ENCODE measurements at places on chromosomes 12 and 14. TPM values are rescaled to one million over a fixed set of nuclear protein-coding genes. Genes with fewer than 3 reads are reported as not detected.

GRCh38 chr12:112381406-112381882 lies 787 bp downstream of the HECTD4 start:
- H3K27ac ChIP-seq, result peak overlapping the region; percentile 77
- H3K27me3 ChIP-seq, result no peaks in the 10 kb centered on the region
- peak overlapping the region; percentile 92 for H3K4me3 ChIP-seq

The TEAD4 gene
- 19.4 TPM for total RNA-seq

DNA sequence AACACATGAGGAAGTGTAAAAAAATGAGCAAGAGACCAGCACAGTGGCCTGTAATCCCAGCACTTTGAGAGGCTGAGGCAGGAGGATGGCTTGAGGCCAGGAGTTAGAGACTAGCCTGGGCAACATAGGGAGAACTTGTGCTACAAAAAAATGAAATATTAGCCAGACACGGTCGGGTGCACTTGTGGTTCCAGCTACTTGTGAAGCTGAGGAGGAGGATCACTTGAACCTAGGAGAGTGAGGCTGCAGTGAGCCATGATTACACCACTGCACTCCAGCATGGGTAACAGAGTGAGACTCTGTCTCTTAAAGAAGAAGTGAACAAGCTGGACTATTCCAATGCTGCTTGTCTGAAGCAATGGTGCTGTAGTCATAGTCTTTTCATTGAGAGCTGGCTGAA lies 36.3 kb upstream of the MAP3K9 start:
- DNase-seq, result no peak
- no peaks in the 10 kb centered on the region for H3K27me3 ChIP-seq
- no peaks in the 10 kb centered on the region for H3K4me1 ChIP-seq

The RNU4-1 gene
- 7,358 TPM for total RNA-seq

The EML5 gene
- 3.8 TPM for total RNA-seq

DNA sequence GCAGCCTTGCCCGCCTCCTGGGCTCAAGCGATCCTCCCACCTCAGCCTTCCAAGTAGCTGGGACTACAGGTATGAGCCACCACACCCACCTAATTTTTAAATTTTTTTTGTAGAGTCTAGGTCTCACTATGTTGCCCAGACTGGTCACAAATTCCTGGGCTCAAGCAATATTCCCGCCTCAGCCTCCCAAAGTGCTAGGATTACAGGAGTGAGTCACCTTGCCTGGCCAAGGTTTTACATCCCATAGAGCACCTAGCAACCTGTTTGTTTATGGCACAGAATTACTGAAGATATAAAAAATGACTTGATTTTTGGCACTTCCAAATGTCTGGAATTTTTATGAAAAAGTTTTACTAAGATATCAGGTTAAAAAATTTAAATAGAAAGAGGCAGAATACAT lies 16.5 kb downstream of the MYO1A start:
- H3K27me3 ChIP-seq, result no peaks in the 10 kb centered on the region
- peaks cover 9% of the 10 kb centered on the region for H3K4me1 ChIP-seq
- no peaks in the 10 kb centered on the region for H3K36me3 ChIP-seq
- no peak overlapping the region for H3K27ac ChIP-seq
